ENCODE measurements at places on chromosomes 16 and 17. TPM values are rescaled to one million over a fixed set of nuclear protein-coding genes. Genes with fewer than 3 reads are reported as not detected.

- no peak for DNase-seq
- no peak overlapping the region for H3K4me3 ChIP-seq
- peaks cover 16% of the 10 kb centered on the region for H3K4me1 ChIP-seq
Measured at GRCh38 chr16:51509336-51509735, 358.3 kb upstream of the SALL1 start.

DNA sequence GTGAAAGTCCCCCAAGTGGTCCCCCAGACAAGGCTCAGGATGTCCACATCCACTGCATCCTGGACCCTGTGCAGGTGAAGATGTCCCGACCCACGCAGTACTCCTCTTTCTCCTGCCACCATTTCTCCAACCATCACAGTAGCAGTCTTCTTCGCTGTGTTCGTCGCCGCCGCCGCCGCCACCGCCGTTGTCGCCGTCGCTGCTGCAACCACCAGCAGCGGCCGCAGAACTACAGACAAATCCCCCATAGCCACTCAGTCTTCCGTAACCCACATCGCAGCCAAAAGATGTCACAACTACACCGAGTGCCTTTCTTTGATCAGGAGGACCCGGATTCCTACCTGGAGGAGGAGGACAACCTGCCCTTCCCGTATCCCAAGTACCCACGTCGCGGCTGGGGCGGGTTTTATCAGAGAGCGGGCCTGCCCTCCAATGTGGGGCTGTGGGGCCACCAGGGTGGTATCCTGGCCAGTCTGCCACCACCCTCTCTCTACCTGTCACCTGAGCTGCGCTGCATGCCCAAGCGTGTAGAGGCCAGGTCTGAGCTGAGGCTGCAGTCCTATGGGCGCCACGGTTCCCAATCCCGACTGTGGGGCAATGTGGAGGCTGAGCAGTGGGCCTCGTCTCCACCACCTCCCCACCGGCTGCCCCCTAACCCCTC, 917 bp downstream of the SPEM2 start:
- no peaks in the 10 kb centered on the region for H3K36me3 ChIP-seq
- no peaks in the 10 kb centered on the region for H3K27me3 ChIP-seq
- no peaks in the 10 kb centered on the region for H3K4me1 ChIP-seq

The KRTAP9-7 gene
- total RNA-seq = not detected

The ARHGAP44 gene
- 3.2 TPM for total RNA-seq
